Left renal cortex interstitium (tissue), 4 donors: ENCODE measurements at places on chromosomes 3 and 15. TPM values are rescaled to one million over a fixed set of nuclear protein-coding genes. Genes with fewer than 3 reads are reported as not detected.
A peak's percentile ranks its signal among the peaks of the same experiment; 100 is the strongest.

GRCh38 chr15:76898102-76898501 lies 7.0 kb downstream of the SCAPER start:
- no peak for DNase-seq

- DNase-seq, result no peak
Observed at GRCh38 chr3:124997303-124998246, 58.2 kb downstream of the HEG1 start.

DNA sequence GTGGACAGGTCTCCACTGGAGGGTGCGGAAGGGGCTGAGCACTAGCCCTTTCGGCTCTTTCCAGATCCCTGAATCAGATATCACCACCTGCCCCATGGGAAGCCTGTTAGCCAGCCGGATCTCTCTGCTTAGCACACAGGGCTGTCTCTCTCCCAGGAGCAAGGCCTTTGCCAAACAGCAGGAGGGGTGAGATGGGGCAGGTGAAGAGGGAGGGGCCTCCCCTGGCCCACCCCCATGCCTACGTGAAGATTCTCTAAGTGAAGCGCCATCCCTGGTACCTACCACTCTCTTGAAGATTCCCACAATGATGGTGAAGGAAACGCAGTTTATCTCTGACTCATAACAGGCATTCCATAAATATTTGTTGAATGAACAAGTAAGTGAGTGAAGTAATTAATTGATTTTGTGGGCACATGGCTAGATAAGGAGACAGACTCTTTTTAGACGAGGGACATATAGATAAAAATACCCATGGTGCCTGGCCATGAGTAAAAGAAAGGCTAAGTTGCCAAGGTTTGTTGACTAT lies 19.6 kb upstream of the HCN4 start:
- DNase-seq, result no peak

DNA sequence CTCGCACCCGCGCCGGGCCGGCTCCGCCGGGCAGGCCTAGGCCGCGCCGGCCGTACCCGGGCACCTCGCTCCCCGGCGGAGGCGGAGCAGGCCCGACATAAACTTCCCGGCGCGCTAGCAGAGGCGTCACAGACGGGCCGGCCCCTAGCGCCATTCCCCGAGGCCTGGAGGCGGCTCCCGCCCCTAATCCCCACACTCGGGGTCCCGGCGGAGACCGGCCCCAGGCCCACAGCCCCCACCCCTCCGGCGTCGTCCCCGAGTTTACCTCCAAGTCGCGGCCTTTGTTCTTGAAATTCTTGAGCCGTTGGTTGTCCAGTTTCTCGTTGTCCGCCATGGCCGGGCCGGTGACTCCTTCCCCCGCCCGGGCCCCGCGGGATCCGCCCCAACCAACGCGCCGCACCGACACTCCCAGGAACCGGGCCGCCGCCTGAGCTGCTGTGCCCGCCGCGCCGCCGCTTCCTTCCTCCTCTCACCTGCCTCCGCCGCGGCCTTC lies 376 bp downstream of the KPNA4 start:
- peak; percentile 45 for DNase-seq

DNA sequence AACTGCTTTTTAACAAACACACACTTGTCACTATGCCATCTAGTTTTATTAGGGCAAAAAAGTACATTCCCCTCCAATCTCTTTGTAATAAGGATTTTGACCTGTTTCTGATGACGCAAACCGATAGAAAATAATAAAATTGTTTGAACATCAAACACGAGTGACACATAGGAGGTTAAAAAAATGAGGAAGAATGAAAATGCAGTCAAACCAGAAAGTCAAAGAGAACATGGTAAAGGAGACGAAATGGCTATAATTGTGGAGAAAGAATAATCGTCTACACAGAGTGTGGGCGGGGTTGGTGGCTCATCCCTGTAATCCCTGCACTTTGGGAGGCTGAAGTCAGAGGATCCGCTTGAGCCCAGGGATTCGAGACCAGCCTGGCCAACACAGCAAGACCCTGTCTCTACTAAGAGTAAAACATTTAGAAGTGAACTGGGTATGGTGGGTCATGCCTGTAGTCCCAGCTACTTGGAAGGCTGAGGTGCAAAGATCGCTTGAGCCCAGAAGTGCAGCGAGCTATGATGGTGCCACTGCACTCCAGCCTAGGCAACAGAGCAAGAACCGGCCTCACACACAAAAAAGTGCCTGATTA lies 83.2 kb downstream of the MEIS2 start:
- DNase-seq, result no peak

DNA sequence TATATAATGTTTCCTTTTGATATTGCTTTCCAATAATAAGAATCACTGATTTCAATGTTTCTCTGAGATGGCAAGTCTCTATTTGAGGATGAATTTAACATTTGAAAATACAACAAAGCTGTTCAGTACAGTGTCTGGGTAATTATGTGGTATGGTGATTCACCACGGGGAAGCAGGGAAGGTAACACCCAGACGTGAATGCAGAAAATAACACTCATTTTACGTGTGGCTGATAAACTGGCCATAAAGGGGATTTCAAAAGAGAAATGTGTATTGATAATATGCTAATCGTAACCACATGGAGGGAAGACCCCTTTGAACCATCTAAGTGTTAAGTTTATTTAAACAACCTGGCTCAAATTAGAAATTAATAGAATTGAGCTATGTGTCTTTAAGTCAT lies 344.6 kb downstream of the GRM7 start:
- DNase-seq, result no peak

DNA sequence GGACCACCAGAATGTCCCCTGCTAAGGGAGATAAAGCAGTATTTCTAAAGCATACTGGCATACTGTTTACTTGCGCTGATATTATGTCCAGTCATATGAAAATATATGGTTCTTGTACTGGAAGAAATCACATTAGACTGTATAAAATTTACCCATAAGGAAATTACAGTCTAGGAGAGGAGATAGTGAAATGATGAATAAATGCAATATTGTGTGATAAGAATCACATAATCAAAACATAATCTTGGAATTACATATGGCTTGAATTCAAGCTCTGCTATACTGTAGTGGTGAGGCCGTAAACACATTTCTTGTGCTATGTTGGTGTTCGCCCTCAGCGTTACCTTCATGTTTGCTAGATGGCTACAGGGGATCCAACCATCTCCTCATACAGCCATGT lies 20.7 kb upstream of the TGFBR2 start:
- no peak for DNase-seq

DNA sequence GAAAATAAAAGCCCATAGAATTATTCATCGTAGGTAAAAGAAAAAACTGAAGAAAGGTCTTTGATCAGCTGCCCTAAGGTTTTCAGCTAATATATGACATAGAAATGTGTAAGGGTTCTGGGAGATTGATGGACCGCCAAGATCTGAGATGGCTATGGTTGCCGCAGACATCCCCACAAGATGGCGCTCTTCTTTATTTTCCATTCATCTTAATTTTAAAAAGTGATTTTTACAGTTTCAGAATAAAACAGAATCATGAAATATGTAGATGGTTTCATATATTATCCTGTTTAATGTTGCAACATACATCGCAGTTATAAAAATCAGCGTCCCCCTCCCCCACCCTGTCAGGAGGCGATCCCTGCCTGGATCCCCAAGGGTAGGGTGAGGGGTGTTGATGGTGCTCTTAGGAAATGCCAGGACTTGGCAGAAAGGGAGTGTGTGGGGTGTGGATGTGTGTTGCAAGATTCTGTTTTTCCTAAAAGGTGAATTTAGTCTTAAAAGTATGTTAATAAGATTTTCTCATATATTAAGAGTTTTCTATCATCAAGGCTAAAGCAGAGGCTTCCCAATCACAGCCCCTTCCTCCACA lies 68.8 kb downstream of the ANXA2 start:
- no peak for DNase-seq

GRCh38 chr15:66638377-66638776 lies 63.7 kb upstream of the SMAD6 start:
- DNase-seq, result no peak

- no peak for DNase-seq
Observed at GRCh38 chr3:60697132-60697531, 554.1 kb downstream of the FHIT start.

GRCh38 chr3:158205994-158206393 lies 96.1 kb downstream of the RSRC1 start:
- DNase-seq, result no peak

GRCh38 chr3:192652727-192653126 lies 74.6 kb downstream of the FGF12 start:
- DNase-seq, result no peak

- DNase-seq, result no peak
Observed at GRCh38 chr15:38182900-38183299, 69.7 kb upstream of the SPRED1 start.

DNA sequence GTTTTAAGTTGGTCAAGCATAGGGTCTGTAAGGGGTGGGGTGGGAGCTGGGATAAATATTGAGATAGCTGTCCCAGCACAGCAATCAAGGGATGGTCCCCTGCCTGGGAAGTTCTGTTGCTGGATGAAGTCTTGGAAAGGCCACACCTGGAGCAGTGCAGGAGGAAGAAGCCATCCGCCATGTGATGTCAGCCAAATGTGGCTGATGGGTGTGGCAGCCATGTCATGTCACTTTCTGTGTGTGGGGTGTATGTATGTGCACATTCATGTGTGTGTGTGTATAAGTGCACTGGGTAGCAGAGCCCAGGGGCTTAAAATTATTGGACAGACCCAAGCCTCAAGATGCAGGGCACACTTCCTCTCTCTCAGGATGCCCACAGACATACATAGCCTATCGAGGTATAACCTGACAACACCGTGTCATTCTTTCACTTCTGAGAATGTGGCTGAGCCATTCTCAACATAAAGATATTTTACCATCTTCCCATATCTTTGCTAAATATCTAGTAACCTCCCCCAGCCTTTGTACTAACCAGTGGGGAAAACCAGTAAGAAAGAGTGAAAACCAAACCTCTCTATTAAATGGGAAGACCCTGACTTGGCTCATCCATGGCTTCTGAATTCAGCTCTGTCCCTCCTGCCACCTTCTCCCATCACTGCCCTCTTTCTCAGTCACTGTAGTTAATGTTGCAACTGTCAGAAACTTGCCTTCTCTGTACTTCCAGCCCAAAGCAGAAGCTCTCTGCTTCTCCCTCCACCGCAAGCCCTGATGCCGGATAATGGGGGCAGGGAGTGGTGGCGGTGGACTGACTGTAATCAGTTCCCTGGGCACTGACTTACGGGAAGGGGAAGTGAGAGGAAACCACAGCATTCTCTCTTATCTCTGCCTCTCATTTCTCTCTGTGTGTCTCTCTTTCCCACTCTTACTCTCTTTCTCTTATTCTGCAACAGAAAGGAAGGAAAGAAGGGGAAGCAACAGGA lies 11.2 kb downstream of the TNFSF10 start:
- DNase-seq, result no peak

GRCh38 chr3:195817578-195818135 lies 5.9 kb upstream of the MUC4 start:
- no peak for DNase-seq

DNA sequence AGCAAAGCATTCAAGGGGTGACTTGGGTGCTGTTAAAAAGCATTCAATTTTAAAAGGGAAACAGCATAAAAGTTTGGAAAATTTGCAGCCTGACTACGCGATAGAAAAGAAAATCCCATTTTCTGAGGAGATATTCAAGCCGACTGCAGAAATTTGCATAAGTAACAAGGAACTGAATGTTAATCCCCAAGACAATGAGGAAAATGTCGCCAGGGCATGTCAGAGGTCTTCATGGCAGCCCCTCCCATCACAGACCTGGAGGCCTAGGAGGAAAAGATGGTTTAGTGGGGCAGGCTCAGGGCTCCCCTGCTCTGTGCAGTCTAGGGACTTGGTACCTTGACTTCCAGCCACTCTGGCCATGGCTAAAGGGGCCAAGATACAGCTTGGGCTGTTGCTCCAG lies 93.1 kb downstream of the ISL2 start:
- no peak for DNase-seq

DNA sequence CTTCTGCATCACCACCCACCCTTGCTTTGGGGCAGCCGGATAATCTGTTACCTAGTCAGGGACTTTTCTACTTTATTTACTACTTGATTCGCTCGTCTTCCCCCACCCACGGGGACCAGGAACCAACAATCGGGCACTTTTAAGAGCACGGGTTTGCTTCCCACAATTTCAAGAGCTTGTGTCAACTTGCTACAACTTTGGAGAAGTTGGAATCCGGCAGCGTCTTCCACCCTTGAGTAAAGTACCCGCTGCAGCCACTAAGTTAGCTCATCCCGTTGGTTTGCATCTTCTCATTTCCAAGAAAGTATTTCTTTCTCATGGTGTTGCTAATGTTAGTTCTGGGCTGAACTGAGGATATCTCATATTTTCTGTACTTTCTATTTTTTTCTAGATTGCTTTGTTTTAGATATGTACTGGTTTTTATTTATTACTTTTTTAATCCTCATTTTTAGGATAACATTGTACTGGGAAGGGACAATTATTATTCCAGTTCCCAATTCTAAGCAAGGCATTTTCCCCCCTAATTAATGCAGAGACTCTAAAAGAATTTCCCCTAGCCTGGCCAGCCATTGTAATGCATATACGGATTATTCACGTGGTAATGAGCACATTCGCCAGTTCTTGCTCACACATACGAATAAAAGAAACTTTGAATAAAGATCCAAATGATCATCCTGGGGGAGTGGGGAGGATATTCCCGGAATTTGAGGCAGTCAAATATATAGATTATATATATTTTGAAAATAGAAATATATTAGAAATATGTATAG lies 4.0 kb downstream of the SOX2 start:
- DNase-seq, result no peak

GRCh38 chr3:141104151-141104821 lies 53.1 kb downstream of the SPSB4 start:
- DNase-seq, result no peak

DNA sequence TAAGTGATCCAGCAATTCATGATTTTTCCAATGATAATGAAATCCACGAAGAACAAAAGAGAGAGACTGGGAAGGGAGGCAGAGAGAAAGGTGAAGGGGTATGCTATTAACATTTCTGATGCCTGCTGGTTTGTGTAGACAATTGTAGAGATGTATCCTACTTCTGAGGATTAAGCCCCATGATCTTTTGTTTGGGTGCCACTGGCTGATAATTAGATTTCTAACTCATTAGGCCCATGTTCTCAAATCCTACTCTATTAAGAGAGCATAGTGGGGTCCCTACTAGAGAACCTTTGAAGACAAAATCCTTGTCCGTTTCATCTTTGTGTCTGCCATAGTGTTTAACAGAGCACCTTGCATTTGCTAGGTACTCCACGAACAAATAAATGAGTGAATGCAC lies 2.7 kb upstream of the GNB4 start:
- DNase-seq, result no peak

GRCh38 chr15:86337071-86337470 lies 257.4 kb downstream of the AGBL1 start:
- DNase-seq, result no peak

CLK3 gene
- 69.4 TPM for polyA plus RNA-seq

MLF1 gene
- 55.1 TPM for polyA plus RNA-seq

STAB1 gene
- polyA plus RNA-seq, result 35.3 TPM

MORC1 gene
- 0.42 TPM for polyA plus RNA-seq

LRRC2 gene
- polyA plus RNA-seq, result 1.7 TPM

LRTM1 gene
- not detected for polyA plus RNA-seq
